ENCODE measurements at places on chromosomes 7 and 10. TPM values are rescaled to one million over a fixed set of nuclear protein-coding genes. Genes with fewer than 3 reads are reported as not detected.

GRCh38 chr7:42572056-42572455 is 335.0 kb upstream of the GLI3 start:
- H3K4me1 ChIP-seq: peaks cover 35% of the 10 kb centered on the region
- H3K36me3 ChIP-seq: no peaks in the 10 kb centered on the region
- no peak overlapping the region for H3K4me3 ChIP-seq

GRCh38 chr10:95539560-95540284 is 21.4 kb downstream of the SORBS1 start:
- DNase-seq: no peak
- H3K4me3 ChIP-seq: no peak overlapping the region
- no peaks in the 10 kb centered on the region for H3K27me3 ChIP-seq
- H3K36me3 ChIP-seq: no peaks in the 10 kb centered on the region

- H3K4me1 ChIP-seq: peaks cover 75% of the 10 kb centered on the region
- H3K27ac ChIP-seq: peak overlapping the region; percentile 87
- no peak for DNase-seq
- H3K36me3 ChIP-seq: no peaks in the 10 kb centered on the region
- no peaks in the 10 kb centered on the region for H3K27me3 ChIP-seq
Measured at GRCh38 chr7:130912082-130912861, 178.3 kb upstream of the KLF14 start.

DNA sequence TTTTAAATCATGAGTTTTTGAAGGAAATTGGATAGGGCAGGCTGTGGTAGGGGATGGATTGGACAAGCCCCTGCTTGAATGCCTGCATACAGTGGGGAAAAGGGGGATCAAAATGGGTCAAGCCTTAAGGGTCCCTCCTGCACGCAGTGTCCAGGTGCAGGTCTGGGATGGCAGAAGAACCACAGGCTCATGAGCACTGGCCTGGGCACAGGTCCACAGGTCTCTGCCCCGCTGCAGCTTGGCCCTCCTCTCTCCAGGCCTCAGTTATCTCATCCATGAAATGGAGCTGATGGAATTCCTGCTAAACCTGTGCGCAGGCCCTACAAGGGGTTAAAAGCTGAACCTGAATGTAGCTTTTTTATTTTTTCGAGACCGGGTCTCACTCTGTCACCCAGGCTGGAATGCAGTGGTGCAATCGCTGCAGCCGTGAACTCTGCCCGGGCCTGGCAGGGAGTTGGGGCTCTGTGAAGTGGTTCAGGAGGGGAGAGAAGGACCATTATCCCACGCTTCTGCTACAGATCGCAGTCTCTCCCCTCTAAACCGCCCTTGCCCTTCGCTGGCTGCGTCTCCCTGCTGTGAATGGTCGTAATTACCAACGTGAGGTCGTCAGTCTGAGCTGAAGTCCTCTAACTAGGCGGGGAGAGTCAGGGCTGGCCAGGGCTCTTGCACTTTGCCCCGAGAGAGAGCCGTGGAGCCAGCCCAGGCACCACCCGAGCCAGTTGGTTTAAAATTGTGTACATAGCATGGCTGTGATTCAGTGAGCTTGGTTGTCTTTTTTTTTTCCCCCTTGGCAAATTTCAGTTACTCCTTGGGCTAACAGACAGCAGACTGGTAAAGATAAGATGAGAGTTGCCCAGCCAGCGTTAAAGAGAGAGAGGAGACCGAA is 77.5 kb upstream of the GTF2I start:
- H3K4me3 ChIP-seq: no peak overlapping the region
- DNase-seq: no peak
- peak overlapping the region; percentile 38 for H3K27ac ChIP-seq
- H3K4me1 ChIP-seq: no peaks in the 10 kb centered on the region
- peaks cover 4% of the 10 kb centered on the region for H3K36me3 ChIP-seq
- no peaks in the 10 kb centered on the region for H3K27me3 ChIP-seq

The TMEM236 gene
- 1.8 TPM for total RNA-seq

- H3K36me3 ChIP-seq: no peaks in the 10 kb centered on the region
- no peak overlapping the region for H3K27ac ChIP-seq
- H3K27me3 ChIP-seq: no peaks in the 10 kb centered on the region
- no peak overlapping the region for H3K4me3 ChIP-seq
- H3K4me1 ChIP-seq: no peaks in the 10 kb centered on the region
- no peak for DNase-seq
Measured at GRCh38 chr10:3672220-3672619, 112.8 kb downstream of the KLF6 start.

- H3K27me3 ChIP-seq: no peaks in the 10 kb centered on the region
- peaks cover 11% of the 10 kb centered on the region for H3K4me1 ChIP-seq
- no peak overlapping the region for H3K27ac ChIP-seq
- H3K36me3 ChIP-seq: no peaks in the 10 kb centered on the region
- DNase-seq: no peak
- no peak overlapping the region for H3K4me3 ChIP-seq
Measured at GRCh38 chr10:35789996-35790395, 147.9 kb upstream of the FZD8 start.

DNA sequence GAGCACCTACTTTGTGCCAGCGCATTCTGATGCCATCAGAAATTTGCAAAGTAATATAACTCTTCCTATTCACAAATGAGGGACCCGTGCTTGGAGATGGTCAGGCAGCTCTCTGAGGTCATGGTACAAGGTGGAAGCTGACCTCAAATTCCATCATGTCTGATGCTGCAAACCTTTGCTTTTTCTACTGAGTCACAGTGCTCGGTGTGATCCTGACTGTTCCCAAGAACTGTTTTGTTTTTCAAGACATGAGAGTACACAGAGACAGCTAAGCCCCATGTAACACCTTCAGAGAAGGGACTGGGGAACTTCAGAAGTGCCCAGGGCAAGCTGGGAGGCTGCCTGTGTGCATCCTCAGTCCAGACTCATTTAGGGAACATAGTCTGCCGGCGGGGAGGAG is 111.3 kb downstream of the FRMD4A start:
- DNase-seq: no peak
- no peaks in the 10 kb centered on the region for H3K27me3 ChIP-seq
- H3K36me3 ChIP-seq: no peaks in the 10 kb centered on the region
- no peak overlapping the region for H3K4me3 ChIP-seq

The PON1 gene
- total RNA-seq: not detected

The SPAG6 gene
- total RNA-seq: not detected

The WDR86 gene
- total RNA-seq: 15.3 TPM

DNA sequence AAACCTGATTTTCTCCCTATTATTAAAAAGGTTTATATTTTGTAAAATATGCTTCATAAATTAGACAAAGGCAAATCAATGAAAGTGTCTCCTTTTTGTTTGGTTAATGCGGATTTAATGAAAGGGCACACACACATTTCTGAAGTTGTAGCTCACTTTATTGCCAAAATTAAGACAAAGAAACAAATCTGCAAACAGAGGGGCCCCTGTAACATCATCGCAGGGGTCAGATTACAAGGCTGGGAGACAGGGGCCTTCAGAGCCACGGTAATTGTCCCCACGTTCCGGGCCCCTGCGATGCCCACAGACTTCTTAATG is 22.4 kb downstream of the FGFBP3 start:
- no peak for DNase-seq
- no peaks in the 10 kb centered on the region for H3K36me3 ChIP-seq
- no peaks in the 10 kb centered on the region for H3K27me3 ChIP-seq
- no peaks in the 10 kb centered on the region for H3K4me1 ChIP-seq
- H3K4me3 ChIP-seq: peak overlapping the region; percentile 59

The ZNF804B gene
- 0.28 TPM for total RNA-seq

The ZCWPW1 gene
- 9.4 TPM for total RNA-seq

- no peaks in the 10 kb centered on the region for H3K36me3 ChIP-seq
- DNase-seq: no peak
- no peaks in the 10 kb centered on the region for H3K4me1 ChIP-seq
- H3K27ac ChIP-seq: no peak overlapping the region
Measured at GRCh38 chr7:120933475-120933874, 17.1 kb upstream of the ING3 start.

DNA sequence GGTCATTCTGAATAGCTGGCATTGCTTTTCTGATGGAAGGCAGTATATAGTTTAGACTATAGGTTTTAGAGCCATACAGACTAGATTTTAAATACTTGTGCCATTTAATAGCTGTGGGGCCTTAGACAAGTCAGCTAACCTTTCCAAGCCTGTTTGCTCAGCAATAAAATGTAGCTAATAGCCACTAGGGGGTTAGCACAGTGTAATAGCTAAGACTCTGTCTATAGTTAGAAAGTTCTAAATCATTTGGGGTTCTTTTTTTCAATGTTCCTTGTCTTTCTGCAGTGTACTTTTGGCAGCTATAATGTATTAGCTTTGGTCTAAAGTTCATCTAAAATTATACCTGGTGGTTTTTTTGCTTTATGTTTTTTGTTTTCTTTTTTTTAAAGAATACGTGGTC is 7.5 kb upstream of the KIFBP start:
- no peak overlapping the region for H3K27ac ChIP-seq
- no peaks in the 10 kb centered on the region for H3K27me3 ChIP-seq
- DNase-seq: no peak
- no peaks in the 10 kb centered on the region for H3K4me1 ChIP-seq
- H3K4me3 ChIP-seq: no peak overlapping the region
- H3K36me3 ChIP-seq: peaks cover 95% of the 10 kb centered on the region

DNA sequence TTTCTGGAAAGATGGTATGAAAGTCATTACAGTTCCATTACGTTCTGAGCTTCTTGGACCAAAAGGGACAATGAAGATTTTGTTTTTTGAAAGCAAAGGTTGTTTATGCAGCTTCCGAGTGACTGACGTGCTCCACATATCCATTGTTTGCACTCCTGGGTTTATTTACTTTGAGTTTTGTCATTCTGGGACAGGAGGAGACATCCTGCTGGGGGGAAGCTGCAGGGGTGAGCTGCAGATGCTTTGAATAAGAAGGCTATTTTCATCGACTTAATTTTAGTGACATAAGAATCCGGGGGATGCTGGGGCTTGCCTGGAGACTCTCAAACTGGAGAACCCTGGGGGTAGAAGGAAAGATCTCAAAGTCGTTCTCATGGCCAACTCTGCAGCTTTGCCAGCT is 12.7 kb upstream of the SFMBT2 start:
- no peaks in the 10 kb centered on the region for H3K4me1 ChIP-seq
- no peak overlapping the region for H3K27ac ChIP-seq
- H3K27me3 ChIP-seq: no peaks in the 10 kb centered on the region
- H3K36me3 ChIP-seq: no peaks in the 10 kb centered on the region
- DNase-seq: no peak
- no peak overlapping the region for H3K4me3 ChIP-seq

GRCh38 chr7:134290286-134290685 is 26.4 kb downstream of the SLC35B4 start:
- no peak for DNase-seq
- peaks cover 22% of the 10 kb centered on the region for H3K4me1 ChIP-seq
- H3K27ac ChIP-seq: no peak overlapping the region

The SLC16A9 gene
- total RNA-seq: 0.54 TPM

DNA sequence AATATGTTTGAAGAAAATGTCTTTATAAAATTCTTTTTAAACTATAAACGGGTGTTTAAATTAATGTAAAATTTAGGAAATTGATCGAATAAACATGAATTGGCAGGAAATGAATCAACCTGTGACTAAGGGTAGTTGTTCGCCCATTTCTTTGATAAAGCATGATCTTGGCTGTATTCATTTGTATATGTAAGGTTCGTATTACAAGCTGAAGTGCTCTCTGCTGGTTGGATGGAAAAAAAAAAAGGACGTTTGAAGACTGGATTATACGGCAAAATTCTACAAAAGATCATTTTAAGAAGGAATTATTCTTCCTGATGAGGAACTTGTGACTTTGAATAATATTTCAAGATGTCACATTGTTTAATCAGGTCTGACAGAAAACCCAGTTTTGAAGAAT is 185.4 kb upstream of the ANK3 start:
- H3K4me3 ChIP-seq: no peak overlapping the region
- H3K4me1 ChIP-seq: peaks cover 13% of the 10 kb centered on the region
- no peak overlapping the region for H3K27ac ChIP-seq
- DNase-seq: no peak

- DNase-seq: peak; percentile 88
- H3K36me3 ChIP-seq: no peaks in the 10 kb centered on the region
- H3K4me3 ChIP-seq: peak overlapping the region; percentile 67
Measured at GRCh38 chr10:59907918-59908807, 1.8 kb upstream of the CCDC6 start.

The BHLHA15 gene
- total RNA-seq: not detected

GRCh38 chr7:158494643-158495042 is 93.0 kb downstream of the PTPRN2 start:
- H3K4me1 ChIP-seq: no peaks in the 10 kb centered on the region
- no peak for DNase-seq
- peaks cover 9% of the 10 kb centered on the region for H3K27me3 ChIP-seq

The PTPN20 gene
- 1.8 TPM for total RNA-seq

The CFAP70 gene
- total RNA-seq: 1.1 TPM

The PRPS1L1 gene
- not detected for total RNA-seq

DNA sequence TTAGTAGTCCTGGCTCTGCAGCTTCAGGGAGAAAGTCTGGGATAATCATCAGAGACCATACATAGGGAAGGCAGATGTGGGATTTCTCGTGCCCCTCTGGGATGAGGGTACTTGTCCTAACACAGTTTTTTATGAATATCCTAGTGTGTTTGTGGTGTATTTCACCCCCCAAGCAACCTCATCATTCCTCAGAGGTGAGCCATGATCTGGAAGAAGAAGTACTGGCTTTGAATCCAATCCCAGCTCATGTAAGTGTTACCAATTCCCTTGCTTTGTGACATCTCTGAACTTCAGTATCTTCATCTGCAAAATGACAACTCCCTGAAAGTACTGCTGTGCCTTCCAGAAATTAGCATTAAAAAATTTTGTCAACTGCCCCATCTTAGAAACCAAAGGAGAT is 347.5 kb upstream of the ZMIZ1 start:
- no peaks in the 10 kb centered on the region for H3K36me3 ChIP-seq
- H3K4me3 ChIP-seq: no peak overlapping the region
- no peak for DNase-seq
- H3K4me1 ChIP-seq: peaks cover 5% of the 10 kb centered on the region

DNA sequence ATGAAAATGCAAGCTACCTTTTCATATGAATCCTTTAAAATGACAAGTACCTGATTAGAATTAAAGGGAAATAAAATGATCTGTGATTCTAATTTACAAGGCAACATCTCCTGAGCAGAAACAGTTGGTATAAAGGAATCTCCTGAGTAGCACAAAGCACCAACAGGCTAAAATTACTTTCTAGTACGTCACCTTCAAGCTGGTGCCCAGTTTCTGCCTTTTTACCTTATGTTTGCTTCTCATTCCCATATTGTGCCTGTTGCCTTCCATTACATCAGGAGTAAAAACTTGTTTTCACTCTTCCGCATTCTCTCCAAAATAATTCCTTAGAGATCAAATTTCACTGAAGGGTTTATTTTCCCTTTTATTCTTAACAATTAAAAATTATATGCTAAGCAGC is 587.1 kb upstream of the KCND2 start:
- no peak overlapping the region for H3K4me3 ChIP-seq
- no peak for DNase-seq
- H3K27ac ChIP-seq: no peak overlapping the region
- H3K36me3 ChIP-seq: no peaks in the 10 kb centered on the region
- no peaks in the 10 kb centered on the region for H3K4me1 ChIP-seq

Measured in sigmoid colon (tissue), 7 donors.